Esophagus squamous epithelium (tissue), 5 donors: ENCODE measurements at places on chromosomes 13 and 19.

DNA sequence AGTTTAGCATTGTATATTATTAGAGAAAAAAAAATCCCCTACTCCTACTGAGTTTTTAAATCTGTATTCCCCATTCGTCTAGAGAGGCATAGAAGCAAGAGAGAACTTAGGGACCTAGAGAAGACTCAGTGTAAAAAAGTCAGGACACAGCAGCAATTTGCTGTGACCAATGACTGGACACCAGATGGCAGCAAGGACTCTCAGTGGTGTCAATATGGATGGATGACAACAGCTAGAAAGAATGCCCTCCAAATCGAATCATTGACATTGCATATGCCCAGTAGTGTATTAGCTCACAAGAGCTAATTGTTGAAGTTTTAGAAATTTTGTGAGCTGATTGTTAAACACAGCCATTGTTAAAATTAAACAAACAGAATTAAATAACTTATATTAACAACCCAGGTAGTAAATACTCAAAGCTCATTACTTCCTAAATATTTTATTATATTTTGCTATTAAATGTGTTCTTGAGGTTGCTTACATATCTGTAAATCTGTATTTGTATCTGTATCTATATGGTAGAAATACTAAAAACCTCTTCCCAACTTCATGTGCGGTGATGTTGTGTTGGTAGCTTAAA, 43.9 kb downstream of the SIAH3 start:
- no peak for DNase-seq

GRCh38 chr13:50829226-50829625, 14.3 kb downstream of the DLEU7 start:
- no peak for DNase-seq

DNA sequence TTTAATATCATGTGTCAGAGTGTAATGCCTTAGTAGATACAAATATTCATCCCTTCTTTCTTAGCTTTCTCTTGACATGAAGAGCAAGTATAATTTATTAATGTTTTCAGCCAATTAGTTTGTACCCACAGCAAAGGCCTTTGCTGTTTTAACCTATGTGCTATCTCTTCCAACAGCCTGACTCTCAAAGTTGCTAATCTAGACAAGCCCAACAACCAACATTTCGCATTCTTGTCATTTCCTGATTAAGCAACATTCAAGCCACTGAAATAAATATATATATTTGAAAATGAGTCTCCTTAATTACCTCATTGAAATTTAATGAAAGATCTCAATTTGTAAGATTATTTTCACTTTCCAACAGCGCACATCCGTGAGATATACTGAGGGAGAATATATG, 18.5 kb downstream of the EPSTI1 start:
- DNase-seq = no peak

DNA sequence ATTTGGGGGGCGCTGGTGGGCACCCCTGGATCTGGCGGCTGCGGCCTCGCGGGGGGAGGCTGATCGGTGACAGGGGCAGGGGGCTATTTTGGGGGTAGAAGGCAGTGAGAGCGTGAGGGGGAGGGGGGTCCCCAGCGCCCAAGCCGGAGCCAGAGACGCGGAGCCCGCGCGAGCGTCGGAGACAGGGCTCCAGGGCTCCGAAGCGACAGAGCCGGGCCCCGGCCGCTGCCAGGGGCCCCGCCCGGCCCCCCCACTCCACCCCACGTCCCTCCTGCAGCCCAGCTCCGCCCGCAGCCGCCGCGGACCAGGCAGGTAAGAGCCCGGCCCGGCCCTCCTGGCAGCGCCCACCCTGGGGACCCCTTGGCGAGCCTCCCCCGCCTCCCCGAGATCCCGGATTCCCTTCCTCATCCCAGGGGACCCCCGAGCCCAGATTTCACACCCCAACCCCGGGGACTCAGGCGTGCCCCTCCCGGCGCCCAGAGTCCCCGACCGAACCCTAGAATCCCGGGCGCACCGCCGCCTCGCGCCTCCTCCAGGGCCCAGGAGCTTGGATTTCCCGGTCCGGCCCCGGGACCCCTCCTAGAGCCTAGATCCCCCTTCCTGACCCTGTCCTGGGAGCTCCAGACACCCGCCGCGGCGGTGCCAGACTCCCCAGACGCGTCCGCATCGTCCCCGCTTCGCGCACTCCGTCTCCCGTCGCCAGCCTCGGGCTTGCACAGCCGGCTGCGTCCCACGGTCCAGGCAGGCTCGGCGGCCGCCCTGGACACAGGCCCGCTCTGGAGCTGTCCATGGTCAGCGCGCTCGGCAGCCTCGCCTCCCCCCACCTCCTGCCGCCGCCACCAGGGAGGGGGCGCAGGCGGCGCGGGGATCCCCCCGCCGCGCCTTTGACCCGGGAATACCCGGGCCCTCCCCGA, at the start of gene PPFIA3:
Gene PPFIA3 (plus strand): TSS at position 134 of the 914 bp plus-strand sequence. CDS start 8,330 bp downstream, outside the sequence.
- no peak for DNase-seq

DNA sequence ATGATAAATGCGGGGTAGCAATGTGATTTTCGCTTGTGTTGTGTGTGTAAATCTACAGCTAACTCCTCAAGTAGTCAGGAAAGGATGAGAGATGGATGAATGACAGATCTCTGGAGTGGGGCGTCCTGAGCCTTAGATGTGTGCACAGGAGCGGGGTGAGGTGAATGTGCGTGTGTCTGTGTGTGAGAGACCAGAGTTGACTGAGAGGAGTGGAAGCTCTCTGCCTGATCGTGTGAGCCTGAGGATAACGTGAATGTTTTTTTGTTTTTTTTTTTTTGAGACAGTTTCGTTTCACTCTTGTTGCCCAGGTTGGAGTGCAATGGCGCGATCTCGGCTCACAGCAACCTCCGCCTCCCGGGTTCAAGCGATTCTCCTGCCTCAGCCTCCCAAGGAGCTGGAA, 805 bp downstream of the ZNF461 start:
- DNase-seq = no peak

DNA sequence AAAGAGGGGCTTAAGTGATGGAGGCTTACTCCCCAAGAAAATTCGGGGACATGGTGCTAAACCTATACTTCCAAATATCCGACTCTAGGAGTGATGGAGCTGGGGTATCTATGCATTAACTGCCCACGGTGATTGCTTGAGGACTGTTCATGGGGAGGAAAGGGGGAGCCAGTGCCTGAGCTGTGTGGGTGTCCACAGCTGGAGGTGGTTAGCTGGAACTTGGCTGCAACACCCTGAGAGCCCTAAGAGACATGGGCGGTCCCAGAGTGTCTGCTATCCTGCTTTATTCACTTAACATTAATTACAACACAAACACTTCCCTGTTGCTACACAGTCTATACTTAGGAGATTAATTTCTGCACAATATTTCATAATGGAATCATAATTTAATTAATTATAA, 28.1 kb upstream of the POMP start:
- no peak for DNase-seq

GRCh38 chr13:32001154-32001768, 30.3 kb upstream of the FRY start:
- DNase-seq = no peak

GRCh38 chr19:33156334-33156733, 24.4 kb downstream of the WDR88 start:
- no peak for DNase-seq

DNA sequence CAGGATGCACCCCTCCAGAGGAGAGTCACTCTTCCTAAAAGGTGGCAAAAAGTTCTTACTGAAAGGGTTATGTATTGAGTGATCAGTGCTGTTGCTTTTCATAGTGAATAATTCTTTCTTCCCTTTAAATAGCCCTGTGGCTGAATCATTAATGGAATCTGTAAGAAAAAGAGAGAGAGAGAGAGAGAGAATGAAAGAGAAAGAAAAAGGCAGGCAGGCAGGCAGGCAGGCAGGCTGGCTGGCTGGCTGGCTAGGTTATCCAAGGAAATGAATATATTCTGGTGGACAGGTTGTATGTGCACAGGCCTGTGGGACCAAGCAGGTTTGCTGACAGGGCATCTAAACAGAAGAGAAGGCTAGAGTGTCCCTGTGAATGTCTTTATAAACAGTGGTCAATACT, 100.5 kb downstream of the DLEU7 start:
- DNase-seq = no peak

- no peak for DNase-seq
Observed at GRCh38 chr19:47225746-47226425, 5.1 kb downstream of the BBC3 start.

DNA sequence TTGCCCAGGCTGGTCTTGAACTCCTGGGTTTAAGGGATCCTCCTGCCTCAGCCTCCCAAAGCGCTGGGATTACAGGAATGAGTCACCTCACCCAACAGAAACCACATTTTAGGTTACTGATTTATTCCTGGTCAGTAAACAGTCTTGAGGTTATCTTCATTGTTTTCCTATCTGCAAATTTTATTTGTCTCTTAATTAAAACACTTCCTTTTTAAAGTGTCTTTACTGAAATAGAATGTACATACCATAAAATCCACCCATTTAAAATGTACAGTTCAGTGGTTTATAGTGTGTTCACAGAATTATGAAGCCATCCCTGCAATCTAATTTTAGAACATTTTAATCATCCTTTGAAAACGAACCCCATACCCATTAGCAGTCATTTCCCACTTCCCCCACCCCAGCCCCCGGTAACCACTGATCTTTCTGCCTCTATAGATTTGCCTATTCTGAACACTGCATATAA, 63.0 kb downstream of the MAP4K1 start:
- DNase-seq = no peak

DNA sequence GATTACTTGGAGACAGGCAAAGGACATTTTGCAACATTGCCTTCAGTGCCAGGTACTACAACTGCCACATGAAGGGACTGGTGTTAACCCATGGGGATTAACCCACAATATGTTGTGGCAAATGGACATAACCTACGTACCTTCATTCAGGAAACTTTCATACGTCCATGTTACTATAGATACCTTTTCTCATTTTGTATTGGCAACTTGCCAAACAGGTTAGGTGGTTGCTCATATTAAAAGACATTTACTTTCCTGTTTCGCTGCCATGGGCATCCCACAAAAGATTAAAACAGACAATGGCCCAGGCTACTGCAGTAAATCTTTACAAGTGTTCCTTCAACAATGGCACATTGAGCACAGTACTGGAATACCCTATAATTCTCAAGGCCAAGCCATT, 925.3 kb downstream of the SLITRK6 start:
- no peak for DNase-seq

DNA sequence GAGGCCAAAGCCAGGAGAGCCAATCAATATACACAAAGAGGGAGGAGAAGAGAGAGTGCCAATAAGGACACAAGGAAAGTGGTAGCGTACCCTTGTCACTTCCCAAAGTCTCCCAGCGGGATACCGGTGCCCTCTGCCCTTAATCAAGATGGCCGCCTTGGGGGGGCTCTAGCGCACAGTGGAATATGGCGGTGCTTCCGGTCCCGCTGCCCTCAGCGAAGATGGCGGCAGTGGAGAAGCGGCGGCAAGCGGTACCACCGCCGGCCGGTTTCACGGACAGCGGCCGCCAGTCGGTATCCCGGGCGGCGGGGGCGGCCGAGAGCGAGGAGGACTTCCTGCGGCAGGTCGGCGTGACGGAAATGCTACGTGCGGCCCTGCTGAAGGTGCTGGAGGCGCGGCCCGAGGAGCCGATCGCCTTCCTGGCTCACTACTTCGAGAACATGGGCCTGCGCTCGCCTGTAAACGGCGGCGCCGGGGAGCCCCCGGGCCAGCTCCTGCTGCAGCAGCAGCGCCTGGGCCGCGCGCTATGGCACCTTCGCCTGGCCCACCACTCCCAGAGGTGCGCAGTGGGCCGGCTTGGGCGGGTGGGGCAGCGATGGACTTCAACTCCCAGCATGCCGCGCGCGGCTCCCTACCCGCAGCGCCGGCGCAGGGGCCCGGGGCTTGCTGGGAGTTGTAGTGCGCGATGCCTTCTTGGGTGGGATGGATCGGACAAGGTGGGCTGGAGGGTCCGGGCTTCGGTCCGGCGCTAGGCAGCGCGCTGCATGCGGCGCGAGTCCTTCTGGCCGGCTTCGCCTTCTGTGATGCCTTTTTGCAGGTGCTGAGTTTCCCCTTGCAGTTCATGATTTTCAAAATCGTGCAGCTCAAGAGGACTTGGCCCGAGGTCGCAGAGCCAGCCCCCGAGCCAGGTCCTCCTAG, at the start of gene TPGS1:
Gene TPGS1 (plus strand): TSS at position 212 of the 918 bp plus-strand sequence. CDS start 10 bp downstream, at position 222.
- DNase-seq = peak; percentile 96

DNA sequence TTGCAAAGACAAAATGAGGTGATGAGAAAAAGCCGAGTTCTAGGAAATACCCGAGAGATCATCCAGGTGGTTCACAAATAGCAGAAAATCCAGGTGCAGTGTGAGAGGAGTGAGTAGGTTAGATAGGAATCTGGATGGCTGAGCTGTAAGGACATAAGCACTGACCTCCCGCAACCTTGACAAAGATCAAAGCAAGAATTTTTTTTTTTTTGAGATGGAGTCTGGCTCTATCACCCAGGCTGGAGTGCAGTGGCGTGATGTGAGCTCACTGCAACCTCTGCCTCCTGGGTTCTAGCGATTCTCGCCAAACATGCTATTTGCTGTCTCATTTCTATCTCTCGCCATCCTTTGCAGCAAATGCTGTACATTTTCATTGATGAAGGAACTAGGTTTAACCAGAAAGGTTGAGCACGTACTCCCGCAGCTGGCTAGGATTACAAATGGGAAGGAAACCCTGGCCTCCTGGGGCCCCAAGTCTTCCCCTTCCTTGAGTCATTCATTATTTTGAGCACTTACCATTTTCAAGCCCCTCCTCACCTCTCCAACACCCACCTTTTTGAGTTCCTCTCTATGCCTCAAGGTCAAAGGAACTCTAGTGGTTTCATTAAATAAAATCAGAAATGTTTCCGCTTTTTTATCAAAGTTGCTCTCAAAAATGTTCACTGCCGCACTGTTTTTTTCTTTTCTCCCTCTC, 38.8 kb downstream of the NLRP12 start:
- DNase-seq = no peak

DNA sequence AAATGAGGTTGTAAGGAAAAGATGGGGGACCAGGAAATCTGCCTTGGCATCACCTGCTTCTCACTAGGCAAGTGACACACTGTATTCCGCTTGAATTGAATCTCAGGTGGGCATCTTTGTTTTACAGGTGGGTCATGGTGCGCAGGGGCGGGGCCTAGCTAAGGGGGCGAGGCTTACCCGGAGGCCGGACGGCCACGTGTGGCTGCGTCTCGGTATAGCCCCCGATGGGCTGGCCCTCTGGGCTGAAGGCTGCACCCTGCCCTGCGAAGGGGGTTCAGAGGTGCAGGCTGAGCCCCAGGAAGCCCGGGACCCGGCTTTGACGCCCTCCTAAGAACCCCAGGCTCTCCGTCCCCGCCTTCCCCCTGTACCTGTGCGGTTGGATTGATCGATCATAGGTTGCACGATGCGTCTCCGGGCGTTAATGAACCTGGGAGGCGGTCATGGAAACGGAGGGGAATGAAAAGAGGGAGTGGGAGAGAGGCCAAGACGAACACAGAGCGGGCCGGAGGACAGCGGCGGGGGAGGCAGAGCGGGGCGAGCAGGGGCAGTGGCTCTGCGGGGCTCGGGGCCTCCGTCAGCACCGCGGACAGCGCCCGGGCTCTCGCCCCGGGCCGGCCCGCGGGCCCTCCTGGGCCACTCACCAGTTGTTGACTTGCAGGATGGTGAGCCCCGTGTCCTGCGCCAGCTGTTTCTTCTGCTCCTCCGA, 12.5 kb downstream of the MEIS3 start:
- DNase-seq = no peak

- no peak for DNase-seq
Observed at GRCh38 chr19:46150606-46151005, 2.6 kb downstream of the IGFL2 start.
